AG04450 (cell line): ENCODE measurements at places on chromosomes 4 and X. TPM values are rescaled to one million over a fixed set of nuclear protein-coding genes. Genes with fewer than 3 reads are reported as not detected.

The TMEM47 gene
- polyA plus RNA-seq: 62.1 and 92.3 TPM in 2 replicates

The FMR1NB gene
- not detected in 2 replicates for polyA plus RNA-seq

The NALF2 gene
- not detected in 2 replicates for polyA plus RNA-seq

The FAM9B gene
- not detected in 2 replicates for polyA plus RNA-seq

The RGN gene
- polyA plus RNA-seq: 1.7 and 2.1 TPM in 2 replicates

The TMEM156 gene
- polyA plus RNA-seq: 1.8 and 2.3 TPM in 2 replicates

The NAT8L gene
- polyA plus RNA-seq: not detected in 2 replicates

The TMEM144 gene
- polyA plus RNA-seq: 0.82 and 1.5 TPM in 2 replicates

DNA sequence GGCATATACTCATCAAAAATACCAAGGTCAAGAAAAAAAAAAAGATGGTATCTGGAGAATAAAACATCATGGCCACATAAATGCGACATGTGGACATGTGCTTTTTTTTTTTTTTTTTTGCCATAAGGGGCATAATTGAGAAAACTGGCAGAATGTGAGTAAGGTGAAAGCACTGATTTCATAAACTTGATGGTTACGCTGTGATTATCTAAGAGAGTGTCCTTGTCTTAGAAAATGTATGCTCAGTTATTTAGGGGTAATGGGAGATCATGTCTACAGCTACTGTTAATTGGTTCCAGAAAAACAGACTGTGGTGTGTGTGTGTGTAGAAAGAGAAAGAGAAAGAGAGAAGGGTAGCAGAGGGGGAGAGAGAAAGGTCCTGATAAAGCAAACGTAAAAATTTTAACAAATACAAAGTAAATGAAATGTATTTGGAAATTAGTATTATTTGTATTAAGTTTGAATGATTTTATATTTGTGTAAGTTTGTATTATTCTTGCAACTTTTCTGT, 8.1 kb downstream of the DNAJB14 start:
- no peak for DNase-seq

GRCh38 chrX:28498658-28499057, 88.6 kb upstream of the IL1RAPL1 start:
- no peak for DNase-seq

GRCh38 chr4:150436598-150437370, 145.2 kb upstream of the MAB21L2 start:
- no peak for DNase-seq

GRCh38 chrX:13258052-13258444, 61.8 kb downstream of the ATXN3L start:
- DNase-seq: no peak

- no peak for DNase-seq
Measured at GRCh38 chrX:27619459-27619858, 29.3 kb downstream of the DCAF8L2 start.

DNA sequence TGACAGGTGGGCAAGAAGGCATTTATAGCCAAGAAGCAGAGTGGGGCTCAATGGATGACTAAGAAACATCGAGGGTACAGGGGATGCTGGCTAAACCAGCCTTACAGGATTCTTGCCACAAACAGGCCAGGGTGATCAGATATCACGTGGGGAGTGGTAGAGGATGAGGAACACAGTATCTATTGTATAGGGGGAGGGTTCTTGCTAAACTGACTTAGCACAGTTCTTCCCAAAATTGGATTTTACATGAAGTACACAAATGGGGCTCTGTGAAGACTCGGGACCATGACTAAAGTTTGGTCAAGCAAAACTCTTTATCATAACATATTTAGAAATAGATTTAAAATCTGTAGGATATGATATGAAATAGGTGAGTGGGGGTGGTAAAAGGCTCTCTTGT, 144.0 kb upstream of the ATOH1 start:
- no peak for DNase-seq

- no peak for DNase-seq
Measured at GRCh38 chr4:80233390-80233789, 33.1 kb upstream of the FGF5 start.

- DNase-seq: no peak
Measured at GRCh38 chr4:145567516-145567915, 51.7 kb upstream of the MMAA start.

- DNase-seq: no peak
Measured at GRCh38 chrX:108270739-108271396, 167.4 kb downstream of the COL4A6 start.

DNA sequence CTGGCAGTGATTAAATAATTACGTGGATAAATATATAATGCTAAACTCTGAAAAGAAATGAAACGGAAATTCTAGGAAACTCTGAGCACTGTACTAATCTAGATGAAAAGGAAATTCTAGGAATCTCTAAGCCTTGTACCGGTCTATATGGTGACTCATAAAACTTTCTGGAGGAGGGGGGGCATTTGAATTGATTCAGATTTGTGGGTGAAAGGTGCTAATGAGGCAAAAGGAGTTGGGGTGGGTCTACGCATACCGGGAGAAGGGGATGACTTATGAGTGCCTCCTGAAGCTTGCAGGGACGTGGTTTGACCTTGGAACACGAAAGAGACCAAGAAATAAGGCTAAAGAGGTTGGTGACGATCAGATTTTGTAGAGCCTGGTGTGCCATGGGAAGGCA, 151.7 kb upstream of the CASK start:
- no peak for DNase-seq

DNA sequence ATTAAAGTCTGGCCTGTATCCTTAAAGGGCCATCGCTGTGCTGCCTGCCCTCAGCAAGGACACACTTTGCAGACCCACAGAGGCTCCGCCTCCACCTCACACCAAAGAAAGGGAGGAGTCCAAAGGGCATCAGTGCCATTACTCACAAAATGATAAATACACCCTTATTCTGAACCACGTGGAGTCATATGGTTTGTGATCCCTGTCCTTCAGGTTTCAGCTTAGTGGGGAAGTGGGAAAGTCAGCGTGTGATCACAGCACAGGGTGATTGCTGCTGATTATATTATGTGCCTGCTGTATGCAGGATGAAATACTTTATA, 35.9 kb upstream of the MSANTD1 start:
- DNase-seq: no peak
